ENCODE measurements at places on chromosomes 12 and 14.

- no peak for DNase-seq
Observed at GRCh38 chr12:88844426-88844825, 264.2 kb upstream of the KITLG start.

DNA sequence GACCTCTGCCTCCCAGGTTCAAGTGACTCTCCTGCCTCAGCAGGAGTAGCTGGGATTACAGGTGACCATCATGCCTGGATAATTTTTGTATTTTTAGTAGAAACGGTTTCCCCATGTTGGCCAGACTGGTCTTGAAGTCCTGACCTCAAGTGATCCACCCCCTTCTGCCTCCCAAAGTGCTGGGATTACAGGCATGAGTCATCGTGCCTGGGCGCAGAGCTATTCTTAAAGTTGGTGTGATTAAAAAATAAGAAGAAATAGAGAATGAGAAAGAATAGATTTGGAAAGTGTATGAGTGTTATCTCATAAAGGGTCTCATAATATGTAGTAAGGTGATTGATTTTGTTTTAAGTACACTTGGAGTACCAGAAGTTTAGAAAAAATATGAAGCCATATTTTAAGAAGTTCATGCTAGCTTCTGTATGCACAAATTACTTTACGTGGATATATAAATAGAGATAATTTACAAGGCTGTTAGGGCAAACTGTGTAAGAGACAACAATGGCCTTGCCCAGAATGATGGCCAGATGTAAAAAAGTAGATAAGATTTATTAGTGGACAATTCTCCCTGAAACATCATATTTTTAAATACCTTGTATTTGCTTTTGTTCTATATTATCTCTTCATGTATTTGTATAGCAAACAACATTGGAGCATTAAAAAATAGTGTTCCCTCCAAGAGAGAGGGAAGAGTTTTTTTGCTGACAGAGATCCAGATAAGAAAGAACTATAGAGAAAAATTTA lies 1108.5 kb downstream of the SLC16A7 start:
- no peak for DNase-seq

GRCh38 chr12:82019533-82019932 lies 260.4 kb upstream of the PPFIA2 start:
- DNase-seq: peak; percentile 2

- DNase-seq: no peak
Observed at GRCh38 chr14:93036652-93037345, 78.9 kb downstream of the ITPK1 start.

DNA sequence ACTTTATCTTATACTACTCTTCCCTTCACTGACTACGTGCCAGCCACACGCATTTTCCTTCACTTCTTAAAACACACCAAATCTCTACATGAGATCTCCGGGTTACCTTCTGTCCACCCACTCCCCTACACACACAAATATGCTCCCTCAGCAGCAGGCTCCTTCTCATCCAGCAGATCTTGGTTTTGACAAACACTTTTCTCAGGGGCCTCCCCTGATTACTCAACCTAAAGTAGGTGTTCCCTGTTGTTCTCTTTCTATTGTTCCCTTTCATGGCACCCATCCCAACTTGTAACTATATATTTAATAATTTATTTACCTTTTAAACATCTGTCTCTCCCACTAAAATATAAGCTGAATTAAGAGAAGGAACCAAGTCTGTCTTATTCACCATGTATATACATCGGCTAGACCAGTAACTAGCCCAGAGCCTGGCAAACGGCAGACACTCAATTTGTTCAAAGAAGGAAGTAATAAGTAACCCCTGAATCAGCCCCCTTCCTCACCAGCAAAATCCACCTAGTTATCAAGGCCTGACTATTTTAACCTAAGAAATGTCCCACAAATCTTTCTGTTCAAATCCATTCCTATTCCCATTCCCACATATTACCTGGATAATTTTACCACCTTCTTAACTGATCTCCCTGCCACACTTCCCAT lies 2.7 kb downstream of the C2CD5 start:
- peak; percentile 3 for DNase-seq

DNA sequence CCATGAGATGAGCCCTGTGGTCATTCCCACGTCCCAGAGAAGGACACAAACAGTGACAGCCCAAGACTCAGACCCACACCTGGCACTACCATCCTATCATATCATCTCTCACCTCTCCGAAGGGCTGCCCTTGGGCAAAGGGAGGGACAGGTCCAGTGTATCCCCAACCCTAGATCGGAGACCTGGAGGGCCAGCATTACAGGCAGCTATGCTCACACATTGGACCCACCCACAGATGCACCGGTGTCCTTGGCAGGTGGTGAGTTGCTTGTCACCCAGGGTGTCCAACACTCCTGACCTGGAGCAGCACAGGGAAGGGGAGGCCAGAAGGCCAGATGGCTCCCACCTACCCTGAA lies 117.4 kb downstream of the DICER1 start:
- no peak for DNase-seq

- DNase-seq: no peak
Observed at GRCh38 chr14:32150392-32150791, 51.5 kb upstream of the RNU6-7 start.

DNA sequence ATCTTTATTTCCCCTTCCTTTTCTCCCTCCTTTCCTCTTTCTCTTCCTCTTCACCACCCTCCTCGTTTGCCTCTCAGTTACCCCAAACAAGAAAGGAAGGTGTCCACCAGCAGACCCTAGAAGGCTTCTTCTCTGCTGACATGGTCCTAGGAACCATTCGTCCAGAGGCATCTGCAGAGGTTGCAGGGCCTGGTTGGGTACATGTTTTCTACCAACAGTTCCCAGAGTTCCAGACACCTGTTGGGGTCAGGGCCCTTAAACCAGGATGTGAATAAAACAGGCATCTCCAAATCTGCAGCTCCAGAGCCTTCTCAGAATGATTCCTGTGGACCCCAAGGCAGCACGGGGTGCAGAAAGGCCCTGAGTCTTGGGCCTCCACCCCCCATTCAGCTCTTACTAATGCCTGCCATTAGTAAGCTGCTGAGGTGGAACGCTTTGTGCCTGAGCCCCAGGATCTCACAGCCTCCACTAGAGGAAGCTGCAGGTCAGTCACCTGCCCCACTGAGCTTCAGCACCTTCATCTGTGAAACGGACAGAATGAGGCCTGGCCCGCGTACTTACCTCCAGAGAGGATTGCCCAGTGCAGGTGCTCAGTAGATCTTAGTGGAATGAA lies 130.4 kb downstream of the DICER1 start:
- no peak for DNase-seq
